ENCODE measurements at places on chromosomes 16 and 17. TPM values are rescaled to one million over a fixed set of nuclear protein-coding genes. Genes with fewer than 3 reads are reported as not detected.

- no peak for DNase-seq
These were observed 31.0 kb downstream of the SCNN1B start for GRCh38 chr16:23333034-23333579.

- DNase-seq, result no peak
These were observed 7.5 kb upstream of the ADCY9 start for GRCh38 chr16:4123616-4124300.

PMFBP1 gene
- polyA plus RNA-seq, result 2.0 TPM

CBFA2T3 gene
- polyA plus RNA-seq, result 1.7 TPM

DNA sequence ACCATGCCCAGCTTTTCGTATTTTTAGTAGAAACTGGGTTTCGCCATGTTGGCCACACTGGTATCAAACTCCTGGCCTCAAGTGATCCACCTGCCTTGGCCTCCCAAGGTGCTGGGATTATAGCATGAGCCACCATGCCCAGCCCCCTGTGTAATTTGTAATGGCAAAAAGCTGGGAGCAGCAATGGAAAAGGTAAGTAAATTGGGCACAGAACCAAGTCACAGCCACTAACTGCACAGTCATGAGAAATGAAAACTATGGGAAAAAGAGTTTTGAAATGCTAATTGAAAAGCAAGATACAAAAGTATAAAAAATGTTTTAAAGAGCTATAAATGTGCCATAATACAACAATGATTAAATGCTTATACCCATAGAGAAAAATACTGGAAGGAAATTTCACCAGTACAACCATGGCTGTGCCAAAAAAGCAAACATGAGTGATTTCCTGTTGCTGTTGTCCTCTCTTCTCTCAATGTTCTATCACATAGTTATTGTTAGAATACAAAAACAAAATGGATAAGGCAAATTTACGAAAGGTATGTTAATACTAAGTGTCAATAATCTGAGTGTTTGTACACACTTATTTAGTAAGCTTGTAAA, 6.2 kb downstream of the NTAN1 start:
- no peak for DNase-seq

DNA sequence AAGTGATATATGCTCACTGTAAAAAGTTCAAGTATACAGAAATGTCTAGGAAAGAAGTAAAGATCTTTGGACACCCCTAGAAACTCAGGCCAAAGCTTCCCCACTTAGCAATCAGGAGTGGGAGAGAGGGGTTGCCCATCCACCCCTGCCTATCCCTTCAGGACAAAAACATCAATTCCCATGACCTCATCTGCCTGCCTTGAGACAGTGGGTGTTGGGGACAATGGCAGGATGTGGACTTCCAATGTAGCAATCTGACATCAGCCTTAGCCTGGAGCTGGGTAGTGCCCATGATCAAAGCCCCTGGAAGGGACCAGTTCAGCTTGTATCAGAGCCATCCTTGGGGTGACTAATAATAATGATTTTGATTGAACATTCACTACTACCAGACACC, 18.1 kb downstream of the ITPRIPL2 start:
- DNase-seq, result no peak

- DNase-seq, result no peak
These were observed 185.5 kb upstream of the NLRP1 start for GRCh38 chr17:5769593-5770354.

DNA sequence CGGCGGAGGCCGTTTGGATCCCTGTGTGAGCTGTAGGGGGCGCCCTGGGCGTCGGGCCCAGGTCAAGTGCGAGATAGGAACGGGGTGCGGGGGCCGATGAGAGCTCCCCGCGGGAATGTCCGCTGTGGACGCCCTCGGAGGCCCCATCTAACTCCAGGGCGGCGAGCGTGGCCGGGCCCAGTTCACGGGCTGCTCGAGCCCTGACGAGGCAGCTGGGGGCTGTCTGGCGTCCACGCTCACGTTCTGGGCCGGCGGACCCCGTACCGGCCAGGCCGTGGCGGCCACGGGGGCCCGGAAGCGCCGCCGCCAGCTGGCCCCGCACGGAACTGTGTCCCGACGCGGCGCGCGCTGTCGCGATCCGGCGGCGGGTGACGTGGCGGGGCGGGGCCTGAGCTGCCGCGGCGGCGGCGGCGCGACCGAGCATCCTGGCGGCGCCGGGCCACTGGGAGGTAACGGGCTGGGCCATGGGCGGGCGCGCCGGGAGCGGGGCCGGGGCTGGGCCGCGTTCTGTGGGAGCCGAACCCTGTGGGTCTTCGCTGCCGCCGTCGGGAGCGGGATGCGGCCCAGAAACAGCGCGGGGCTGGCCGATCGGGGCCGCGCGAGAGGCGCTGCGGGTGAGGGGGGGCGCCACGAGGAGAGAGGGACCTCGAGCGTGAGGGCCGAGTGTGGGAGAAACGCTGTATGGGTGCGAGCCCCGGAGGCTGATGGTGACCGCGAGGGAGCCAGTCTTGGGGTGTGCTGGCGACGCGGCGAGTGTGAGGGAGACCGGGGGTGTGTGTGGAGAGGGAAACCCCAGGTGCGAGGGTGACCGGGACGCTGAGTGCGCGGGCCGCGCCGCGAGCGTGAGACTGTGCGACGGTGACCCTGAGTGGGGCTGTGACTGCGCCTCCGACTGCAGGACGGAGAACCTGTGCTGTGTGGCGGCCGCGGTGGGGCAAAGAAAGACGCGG, at the start of gene SLC7A6:
Gene SLC7A6, plus strand, starts transcription at position 399 of the 950 bp plus-strand sequence. CDS start 10,201 bp downstream, outside the sequence.
- no peak for DNase-seq

- DNase-seq, result no peak
These were observed 17.1 kb downstream of the GNA13 start for GRCh38 chr17:65039336-65039988.

DNA sequence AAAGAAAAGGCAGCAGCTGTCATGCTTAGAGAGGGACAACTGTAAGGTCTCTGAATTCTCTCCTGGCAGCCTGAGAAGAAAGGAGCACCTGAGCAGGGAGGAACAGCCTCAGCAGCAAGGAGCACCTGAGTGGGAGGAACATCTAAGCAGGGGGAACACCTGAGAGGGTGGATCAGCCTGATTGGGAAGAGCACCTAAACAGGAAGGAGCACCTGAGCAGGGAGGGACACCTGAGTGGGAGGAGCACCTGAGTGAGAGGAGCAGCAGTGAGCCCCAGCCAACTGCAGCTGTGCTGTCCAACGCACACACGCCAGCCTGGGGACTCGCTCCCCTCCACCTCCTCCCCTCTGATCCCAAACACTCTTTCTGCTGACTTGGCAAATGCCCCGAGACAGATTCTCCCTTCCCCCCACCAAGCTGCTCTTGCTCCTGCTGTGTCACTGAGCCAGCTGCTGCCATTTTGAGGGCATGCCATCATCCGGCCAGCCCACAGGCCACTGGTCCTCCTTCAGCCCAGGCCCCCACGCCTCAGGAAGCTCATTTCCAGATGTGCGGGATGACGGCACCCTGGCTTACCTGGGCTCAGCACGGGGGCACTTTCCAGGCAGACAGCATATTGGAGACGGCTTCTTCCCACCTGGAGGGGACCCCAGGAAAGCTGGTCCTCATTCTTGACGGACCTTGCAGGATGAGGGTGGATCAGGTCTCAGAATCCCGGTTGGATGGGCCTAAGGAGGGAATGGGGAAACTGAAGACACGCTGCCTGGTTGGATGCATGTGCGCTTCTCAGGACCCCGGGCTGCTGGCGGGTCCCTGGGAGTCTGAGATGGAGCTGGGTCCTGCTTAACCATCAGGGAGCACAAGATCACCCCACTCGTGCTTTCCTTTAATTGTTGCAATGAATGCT, 57.7 kb upstream of the RBFOX3 start:
- no peak for DNase-seq

DNA sequence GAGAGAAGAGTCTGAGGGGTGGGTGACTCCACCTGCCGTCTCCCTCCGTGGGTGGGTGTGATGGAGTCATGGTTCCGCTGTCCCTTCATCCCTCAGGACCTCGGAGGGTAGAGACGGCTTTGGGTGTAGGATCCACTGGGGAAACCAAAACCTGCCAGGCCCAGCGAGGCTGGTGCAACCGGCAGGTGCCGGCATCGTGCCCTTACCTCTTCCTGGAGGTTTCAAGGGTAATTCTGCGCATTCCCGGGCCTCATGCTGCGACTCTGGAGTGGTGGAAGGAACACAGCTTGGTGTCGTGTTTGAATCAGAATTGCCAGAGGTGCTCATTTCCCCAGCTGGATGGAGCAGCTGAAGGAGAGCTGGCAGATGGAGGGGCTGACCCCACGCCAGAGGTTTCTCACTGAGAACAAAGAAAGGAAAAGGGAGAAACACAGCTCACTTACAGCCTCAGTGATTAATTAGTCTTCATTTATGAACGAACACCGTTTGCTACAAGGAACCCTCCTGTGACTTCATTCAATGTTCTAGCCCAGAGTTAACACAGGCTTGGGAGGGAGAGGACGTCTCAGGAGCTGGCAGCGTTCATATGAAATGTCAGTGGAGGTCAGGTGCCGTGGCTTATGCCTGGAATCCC, 16.3 kb upstream of the ATP2A3 start:
- no peak for DNase-seq

CAPNS2 gene
- not detected for polyA plus RNA-seq

DNA sequence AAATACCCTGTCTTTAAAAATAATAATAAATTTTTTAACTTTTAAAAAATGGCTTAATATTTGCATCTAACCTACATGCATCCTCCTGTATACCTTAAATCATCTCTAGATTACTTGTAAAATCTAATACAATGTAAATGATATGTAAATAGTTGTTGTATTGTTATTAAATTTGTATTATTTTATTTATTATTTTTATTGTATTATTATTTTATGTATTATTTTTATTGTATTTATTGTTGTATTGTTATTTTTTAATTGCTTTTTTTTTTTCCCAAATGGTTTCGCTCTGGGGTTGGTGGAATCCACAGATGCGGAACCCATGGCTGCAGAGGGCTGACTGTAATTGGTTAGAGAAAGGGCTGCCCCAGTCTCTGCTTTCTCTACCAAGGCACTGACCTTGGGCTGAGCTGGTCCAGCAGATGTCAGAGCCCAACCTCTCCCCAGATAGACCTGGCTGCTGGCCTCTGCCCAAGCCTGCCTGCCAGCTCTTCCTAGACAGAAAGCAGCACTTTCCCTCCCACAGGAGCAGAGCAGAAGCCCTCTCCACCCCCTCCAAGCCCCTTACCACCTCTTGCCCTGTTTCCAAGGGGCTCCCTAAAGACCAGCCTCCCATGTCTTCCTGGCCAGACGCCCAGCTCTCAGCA, 183.8 kb downstream of the GSG1L start:
- DNase-seq, result no peak

- DNase-seq, result no peak
These were observed 3.9 kb upstream of the RAB40B start for GRCh38 chr17:82702231-82702927.

- no peak for DNase-seq
These were observed 48.2 kb downstream of the IL21R start for GRCh38 chr16:27450196-27450549.

DNA sequence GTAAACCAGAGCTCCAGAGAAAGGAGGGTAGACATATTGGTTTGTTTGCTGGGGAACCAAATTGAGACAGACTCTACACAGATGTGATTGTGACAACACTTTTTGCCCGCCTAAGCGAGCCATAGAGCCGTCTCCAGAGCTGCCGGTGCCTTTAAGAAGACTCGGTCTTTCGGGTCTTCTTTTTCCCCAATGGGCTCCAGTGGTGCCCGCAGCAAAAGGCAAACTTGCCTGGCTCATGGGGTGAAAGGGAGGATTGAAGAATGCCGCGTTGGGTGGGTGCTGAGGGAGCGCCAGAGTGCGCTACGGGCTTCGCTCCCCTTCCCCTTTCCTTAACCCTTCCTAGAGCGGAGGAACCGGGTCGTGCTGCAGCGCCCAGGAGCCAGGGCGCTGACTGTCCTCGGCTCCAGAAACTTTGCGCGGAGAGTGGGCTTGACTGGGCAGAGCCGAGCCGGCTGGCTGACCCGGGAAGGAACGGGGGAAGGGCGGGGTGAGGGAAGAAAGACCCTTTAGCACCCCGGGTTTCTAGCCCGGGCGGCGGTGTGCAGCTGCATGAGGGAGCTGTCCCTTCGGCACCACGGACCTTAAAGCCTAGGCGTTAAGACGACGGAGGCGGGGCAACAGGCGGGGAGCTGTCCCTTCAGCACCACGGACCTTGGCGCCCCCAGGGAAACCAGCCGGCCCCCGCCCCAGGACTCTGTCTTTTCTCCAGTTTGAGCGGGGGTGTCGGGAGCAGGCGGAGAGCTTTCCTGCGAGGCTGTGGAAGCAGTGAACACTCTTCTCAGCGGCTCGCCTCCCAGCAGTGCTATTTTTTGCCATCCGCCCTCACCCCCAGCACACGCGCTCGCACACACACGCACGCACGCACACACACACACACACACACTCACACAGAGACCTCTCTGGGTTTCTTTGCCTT, at the start of gene CACNG3:
Gene CACNG3, plus strand, starts transcription at position 880 of the 916 bp plus-strand sequence. CDS start 420 bp downstream, outside the sequence.
- peak; percentile 59 for DNase-seq

DNA sequence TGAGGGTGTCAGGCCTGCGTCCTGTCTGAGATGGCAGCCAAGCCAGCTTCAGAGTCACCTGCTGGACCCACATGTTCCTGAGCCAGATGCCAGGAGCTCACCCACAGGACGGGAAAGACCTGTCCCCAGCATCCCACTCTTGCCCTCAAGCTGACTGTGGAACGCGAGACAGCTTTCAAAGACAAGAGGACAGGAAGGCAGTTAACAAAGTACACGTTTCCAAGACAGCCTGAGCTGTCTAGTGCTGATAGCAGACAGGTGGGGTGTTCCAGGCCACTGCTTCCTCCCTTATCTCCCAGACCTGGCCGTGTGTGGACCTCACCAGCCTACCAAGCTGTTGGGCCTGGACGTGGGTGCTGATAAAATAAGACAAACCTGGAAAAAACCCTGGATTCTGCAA, 13.2 kb downstream of the CMTM3 start:
- no peak for DNase-seq

DNA sequence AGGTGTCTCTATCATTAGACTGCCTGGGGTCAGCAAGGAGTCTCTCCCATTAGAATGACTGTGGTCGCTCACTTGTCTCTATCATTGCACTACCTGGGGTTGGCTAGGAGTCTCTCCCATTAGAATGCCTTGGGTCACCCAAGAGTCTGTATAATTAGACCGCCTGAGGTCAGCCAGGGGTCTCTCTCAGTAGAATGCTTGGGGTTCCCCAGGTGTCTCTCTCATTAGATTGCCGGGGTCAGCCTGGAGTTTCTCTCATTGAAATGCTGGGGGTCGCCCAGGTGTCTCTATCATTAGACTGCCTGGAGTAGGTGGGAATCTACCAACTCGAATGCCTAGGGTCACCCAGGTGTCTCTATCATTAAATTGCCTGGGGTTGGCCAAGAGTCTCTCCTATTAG, 2231.6 kb downstream of the TP53TG3F start:
- no peak for DNase-seq

- no peak for DNase-seq
These were observed 4.7 kb upstream of the BCAR1 start for GRCh38 chr16:75256059-75256571.

- no peak for DNase-seq
These were observed 446 bp upstream of the COQ7 start for GRCh38 chr16:19066988-19067348.

RRAD gene
- polyA plus RNA-seq, result 1.9 TPM

TVP23A gene
- polyA plus RNA-seq, result 3.1 TPM
